ENCODE measurements at places on chromosomes 5 and 9. TPM values are rescaled to one million over a fixed set of nuclear protein-coding genes. Genes with fewer than 3 reads are reported as not detected.

Gene ACOT12
- not detected for total RNA-seq

Gene SV2C
- total RNA-seq: 0.14 TPM

Gene LCN12
- total RNA-seq: not detected

Gene HMCN2
- 2.4 TPM for total RNA-seq

Gene CDC26
- total RNA-seq: 18.6 TPM

Gene NTNG2
- 2.0 TPM for total RNA-seq

Gene SLC45A2
- not detected for total RNA-seq

Gene PPP3R2
- total RNA-seq: not detected

Gene C1QTNF3
- 11.6 TPM for total RNA-seq

Gene DCTN3
- total RNA-seq: 70.4 TPM
